H7 (cell line): ENCODE measurements at places on chromosomes 2 and 18.

GRCh38 chr2:84458551-84459017 is 496 bp downstream of the SUCLG1 start:
- DNase-seq = no peak

GRCh38 chr2:195404651-195405050 is 252.4 kb upstream of the SLC39A10 start:
- no peak for DNase-seq

DNA sequence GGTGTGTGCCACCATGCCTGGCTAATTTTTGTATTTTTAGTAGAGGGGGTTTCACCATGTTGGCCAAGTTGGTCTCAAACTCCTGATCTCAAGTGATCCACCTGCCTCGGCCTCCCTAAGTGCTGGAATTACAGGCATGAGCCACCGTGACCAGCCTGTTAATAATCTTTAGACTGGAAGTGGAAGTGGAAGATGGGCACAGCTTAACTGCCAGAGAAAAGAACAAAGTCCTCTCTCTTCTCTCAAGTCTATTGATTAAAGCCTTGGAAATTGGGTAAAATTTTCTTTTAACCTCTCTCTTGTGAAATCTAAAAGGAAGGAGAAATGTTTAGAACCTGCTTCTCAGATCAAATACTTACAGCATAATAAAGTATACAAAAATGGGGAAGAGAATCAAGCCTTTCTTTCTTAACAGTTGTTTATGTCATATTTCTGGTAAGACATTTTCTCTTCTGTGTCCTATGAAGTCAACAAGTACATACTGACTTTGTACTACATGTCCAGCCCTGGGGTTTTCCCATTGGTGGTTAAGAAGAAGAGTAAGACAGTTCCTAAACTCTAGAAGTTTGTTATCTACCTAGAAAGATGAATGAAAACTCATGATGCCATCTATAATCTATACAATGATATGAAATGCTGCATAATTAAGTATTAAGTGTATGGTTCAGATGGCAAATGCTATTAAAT is 4.6 kb downstream of the TMEM169 start:
- no peak for DNase-seq

GRCh38 chr2:83238111-83238510 is 1221.0 kb downstream of the SUCLG1 start:
- DNase-seq = no peak

- DNase-seq = no peak
Observed at GRCh38 chr2:197996583-197996982, 192.2 kb downstream of the PLCL1 start.

DNA sequence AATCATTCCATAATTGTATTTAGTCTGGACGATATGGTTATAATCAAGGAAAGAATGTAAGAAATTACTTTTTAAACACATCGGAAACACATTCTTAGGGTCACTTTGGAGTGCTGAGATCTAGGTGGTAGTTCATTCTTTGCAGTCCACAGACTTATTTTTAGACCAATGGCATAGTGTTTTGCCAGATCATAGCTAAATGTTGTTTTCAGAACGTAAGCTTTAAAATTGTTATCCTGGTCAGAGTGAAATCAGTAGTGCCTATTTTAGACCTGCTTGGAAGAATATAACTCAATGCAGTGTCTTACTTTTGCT is 4.3 kb downstream of the MYL12A start:
- no peak for DNase-seq

GRCh38 chr18:7585276-7585670 is 18.2 kb downstream of the PTPRM start:
- DNase-seq = no peak

DNA sequence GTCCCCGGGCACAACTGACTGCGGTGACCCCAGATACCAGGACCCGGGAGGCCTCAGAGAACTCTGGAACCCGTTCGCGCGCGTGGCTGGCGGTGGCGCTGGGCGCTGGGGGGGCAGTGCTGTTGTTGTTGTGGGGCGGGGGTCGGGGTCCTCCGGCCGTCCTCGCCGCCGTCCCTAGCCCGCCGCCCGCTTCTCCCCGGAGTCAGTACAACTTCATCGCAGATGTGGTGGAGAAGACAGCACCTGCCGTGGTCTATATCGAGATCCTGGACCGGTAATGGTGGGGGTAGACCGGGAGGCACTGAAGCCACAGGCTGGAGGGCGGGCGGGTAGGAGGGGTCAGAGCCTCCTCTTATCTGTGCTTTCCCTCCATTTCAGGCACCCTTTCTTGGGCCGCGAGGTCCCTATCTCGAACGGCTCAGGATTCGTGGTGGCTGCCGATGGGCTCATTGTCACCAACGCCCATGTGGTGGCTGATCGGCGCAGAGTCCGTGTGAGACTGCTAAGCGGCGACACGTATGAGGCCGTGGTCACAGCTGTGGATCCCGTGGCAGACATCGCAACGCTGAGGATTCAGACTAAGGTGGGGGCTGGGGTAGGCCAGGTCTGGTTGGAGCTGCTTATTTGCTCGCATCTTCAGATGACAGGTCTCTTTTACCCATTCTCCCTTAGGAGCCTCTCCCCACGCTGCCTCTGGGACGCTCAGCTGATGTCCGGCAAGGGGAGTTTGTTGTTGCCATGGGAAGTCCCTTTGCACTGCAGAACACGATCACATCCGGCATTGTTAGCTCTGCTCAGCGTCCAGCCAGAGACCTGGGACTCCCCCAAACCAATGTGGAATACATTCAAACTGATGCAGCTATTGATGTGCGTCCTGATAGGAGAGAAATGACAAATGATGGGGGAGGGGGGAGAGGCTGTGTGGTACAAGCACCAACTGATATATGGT is 780 bp downstream of the HTRA2 start:
- DNase-seq = peak; percentile 86
